ENCODE measurements at places on chromosomes 3 and 15.

GRCh38 chr3:113136071-113136470 lies 75.3 kb upstream of the BOC start:
- no peak for DNase-seq

- no peak for DNase-seq
Observed at GRCh38 chr3:24472358-24472757, 22.3 kb downstream of the THRB start.

DNA sequence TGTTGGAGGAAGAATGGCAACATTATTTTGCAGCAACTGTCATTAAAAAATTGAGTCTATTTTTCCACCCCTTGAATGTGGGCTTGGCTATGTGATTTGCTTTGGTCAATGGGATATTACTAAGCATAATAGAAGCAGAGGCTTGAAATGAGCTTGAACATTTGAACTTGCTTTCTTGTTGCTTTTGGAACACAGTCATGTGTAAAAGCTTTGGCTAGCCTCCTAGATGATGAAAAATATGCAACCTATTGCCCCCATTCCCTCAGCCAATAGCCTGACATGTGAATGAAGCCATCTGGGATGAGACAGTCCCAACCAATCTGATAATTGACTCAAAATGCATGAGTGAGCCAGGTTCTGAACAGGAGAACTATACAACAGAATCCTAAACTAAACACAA lies 78.4 kb downstream of the PLSCR2 start:
- no peak for DNase-seq

DNA sequence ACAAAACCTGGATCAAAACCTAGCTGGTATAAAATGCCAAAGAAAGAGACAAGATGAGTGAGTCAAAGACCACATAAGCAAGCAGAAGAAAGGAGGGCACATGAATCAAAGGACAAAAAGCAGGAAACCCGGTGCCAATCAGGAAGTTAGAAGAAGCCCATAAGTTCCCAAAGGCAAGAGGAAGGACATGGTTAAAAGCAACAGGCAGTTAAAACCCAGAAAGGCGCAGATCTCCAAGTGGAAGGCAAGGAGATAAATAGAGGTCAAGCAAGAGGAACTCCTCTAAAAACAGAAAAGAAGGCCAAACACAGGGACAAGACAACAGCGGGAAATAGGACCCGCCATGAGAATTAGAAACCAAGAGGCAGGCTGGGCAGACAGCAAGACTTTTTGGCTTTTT lies 4.4 kb downstream of the TMOD2 start:
- no peak for DNase-seq

GRCh38 chr15:63531586-63531985 lies 27.2 kb downstream of the USP3 start:
- DNase-seq: no peak

DNA sequence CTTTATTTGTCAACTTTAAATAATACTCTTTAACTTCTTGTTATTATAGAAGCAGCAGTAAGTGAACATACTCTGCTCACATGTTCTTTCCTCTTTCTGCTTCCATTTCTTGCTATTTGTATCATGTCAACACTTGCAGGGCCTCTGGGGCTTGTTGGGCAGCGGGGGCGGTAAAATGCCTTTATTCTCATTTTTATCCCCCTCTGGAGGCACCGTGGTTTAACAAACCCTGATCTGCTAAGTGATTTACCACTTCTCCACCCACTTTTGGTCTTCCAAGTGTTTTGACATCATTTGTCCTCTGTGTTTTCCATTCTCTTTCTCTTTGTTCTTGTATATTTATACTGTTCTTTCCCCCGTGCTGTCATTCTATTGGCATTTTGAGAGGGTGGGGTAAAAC lies 33.9 kb downstream of the SCN10A start:
- DNase-seq: no peak

- DNase-seq: no peak
Observed at GRCh38 chr3:146638718-146639117, 33.6 kb upstream of the PLSCR5 start.

DNA sequence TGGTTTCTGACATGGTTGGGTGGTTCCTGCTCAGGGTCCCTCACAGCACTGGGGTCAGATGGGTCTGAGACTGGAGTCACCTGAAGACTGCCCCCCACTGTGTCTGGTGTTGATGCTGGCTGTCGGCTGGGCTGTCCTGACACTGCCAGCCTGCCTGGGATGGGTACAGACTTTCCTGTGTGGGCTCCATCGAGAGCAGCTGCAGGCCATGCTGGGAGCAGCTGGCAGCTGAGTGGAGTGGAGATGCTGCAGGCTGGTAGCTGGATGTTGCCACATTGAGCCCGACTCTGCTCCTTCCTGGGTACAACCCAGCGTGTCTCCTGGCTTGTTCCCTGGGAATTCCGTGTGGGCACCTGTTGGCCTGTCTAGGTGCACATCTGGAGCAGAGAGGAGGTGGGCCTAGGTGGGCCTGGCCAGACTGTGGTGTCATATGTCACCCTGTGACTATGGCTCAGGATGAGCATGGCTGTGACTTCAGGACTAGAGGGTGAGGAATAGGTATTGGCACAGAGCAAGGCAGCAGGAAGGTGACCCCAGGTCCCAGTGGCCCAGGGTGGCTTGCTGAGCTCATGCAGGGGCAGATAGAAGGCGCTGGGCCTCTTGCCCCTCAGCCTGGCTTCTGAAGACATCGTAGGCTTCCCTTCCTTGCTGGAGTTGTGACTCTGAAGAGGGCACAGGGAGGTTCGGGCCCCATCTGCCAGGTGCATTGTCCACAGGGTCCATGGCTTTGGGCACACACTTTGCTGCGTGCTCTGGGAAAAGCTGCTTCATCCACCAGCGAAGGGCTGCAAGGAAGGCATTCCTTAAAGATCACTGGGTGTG lies 40.0 kb upstream of the PRR23E start:
- DNase-seq: peak; percentile 28

DNA sequence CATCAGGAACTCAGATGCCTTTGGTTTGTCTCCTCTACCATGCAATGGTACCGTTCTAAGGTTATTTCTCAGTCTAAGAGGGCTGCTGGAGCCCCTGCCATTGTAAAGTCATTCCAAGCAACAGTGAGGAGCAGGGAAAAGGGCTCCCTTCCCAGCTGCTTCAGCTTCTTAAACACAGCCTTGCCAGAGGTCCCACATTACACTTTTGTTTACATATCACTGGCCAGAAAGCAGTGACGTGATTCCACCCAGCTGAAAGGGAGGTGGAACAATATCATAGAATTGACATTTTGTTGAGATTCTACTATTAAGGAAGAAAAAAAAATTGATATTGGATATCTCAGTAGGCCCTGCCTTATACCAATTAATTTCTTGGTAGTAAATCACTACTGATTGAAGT lies 194.6 kb downstream of the SUCLG2 start:
- DNase-seq: no peak

DNA sequence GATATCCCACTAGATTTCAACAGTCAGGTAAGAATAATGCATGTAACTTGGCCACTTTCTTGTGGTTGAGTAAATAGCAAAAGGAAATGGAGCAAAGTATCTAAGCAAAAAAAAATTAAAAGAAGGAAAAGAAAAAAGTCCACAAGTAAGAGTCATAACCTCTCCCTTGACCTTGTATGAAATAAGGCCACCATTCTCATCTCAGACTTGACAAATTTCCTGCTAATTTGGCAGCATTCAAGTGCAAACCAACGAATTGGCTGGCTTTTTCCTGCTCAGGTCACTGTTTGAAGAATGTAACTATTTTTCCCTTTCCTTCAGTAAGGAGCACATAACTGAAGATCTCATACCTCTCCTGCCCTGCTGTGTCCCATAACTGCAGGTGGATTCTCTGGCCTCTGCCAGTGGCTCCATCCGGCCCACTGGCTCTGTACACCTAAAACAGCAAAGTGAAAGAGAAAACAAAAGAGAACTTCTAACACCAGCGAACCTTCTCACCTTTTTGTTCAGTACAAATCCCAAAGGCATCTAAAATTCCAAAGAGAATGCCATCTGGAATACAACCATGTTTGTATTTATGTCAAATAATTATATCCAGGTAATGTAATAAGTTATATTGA lies 33.4 kb upstream of the RSL24D1 start:
- DNase-seq: no peak

DNA sequence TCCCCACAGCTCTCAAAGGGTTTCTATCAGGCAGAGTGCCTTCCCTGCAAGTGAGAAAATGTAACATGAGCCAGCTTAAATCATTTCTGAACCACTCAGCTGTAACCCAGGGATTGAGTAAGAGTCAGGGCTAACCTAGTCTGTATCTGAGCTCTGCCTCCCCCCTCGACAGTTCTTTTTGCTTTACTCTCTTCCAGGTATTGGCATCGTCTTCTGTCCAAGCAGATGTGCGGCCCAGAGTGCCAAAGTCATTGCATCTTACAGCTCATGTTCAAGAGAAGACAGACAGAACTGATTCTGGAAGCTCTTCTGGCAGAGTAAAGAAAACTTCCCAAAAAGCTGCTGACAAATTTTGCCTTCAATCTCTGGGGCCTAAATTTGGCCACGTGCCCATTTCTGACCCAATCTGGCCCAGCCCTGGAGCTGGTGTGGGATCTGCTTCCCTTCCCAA lies 74.8 kb downstream of the ABHD5 start:
- DNase-seq: peak; percentile 64

DNA sequence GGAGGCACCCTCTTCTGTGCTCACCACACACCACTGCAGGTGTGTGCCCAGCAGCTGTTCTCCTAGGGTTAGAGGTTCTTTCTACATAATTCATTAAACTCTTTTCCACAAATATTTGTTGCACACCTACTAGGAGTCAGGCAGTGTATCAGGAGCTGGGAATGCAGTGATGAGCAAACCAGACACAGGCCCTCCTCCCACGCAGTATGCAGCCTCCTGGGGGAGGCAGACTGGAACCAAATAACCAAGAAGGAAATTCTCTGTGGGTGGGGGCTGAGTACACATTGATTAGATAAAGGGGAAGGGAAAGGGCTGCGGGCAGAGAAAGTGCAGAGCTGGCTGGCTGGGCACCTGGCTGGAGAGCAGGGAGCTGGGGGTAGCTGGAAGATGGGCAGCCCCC lies 18.5 kb upstream of the C3orf22 start:
- DNase-seq: no peak

DNA sequence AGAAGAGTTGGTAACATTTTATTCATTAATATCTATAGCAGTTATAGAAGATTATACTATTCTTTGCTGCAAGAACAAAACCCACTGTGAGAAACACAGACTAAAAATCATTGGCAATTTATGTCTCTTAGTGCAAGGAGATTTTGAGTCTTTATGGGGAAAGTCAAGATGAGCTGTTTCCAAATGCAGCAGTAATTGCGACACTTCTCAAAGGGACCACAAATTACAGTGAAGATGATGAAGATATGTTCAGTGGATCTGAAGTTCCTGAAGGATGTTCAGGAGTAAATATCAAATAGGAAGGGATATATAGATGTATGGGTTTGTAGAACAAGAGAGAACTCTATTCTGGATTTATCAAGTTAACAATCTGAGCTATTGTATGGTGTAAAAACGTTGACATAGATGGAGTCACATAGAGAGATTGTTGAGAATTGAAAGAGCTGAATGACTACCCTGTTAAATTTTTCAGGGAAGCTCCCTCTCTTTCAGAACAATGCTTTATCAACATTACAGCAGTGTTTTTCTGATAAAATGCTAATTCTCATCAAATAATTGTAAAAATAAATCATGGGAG lies 71.8 kb downstream of the DTWD1 start:
- DNase-seq: no peak

DNA sequence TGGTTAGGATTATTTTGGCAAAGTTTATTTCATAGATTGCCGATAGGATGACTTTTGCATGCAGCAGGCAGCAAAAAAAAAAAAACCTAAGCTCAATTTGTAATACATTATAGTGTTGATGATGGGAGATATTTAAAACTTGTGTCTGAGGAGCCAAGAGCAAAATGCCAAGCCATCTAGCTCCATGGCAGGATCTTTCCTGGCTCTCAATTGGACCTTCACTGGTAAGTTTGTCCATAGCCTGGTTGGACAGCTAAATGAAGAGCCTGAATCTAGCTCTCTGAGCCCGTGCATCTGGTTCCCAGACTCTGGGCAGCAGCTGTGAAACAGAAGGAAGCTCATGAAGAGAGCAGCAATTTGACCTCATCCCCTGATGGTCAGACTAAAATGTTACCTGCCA lies 17.5 kb downstream of the STAC start:
- no peak for DNase-seq

GRCh38 chr3:52849656-52850055 lies 14.8 kb upstream of the MUSTN1 start:
- DNase-seq: no peak

DNA sequence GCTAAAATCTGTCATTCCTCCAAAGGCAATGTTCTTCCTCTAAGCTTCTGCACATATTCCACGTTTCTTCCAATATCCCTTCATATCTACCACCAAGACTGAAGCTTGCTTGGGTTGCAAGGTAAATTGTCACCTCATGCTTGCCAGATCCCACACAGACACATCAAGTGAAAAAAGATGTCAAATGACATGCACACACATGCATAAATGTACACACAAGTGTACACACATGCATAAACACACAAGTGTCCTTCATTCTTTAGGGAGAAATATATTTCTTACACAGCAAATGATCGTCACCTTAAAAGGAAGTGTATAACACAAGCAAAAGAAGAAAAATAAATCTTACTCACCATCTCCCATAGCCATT lies 59.4 kb downstream of the CLASP2 start:
- DNase-seq: no peak

DNA sequence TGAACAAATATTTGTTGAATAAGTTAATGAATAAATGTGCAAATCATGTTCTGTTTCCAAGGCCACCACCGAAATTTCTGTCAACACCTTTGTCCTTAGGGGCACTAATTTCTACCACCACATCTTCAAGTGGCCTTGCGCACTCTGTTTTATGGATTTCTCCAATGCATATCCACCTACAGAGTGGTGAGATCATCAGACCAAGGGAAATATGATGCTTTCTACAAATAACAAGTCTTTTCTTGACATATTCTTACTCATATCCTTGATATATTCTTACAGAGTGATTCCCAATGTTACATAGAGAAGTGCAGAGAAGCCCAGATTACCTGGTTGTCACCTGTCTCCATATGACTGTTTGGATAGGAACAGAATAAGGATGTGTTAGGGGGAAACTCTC lies 36.1 kb upstream of the TMCO5A start:
- no peak for DNase-seq

DNA sequence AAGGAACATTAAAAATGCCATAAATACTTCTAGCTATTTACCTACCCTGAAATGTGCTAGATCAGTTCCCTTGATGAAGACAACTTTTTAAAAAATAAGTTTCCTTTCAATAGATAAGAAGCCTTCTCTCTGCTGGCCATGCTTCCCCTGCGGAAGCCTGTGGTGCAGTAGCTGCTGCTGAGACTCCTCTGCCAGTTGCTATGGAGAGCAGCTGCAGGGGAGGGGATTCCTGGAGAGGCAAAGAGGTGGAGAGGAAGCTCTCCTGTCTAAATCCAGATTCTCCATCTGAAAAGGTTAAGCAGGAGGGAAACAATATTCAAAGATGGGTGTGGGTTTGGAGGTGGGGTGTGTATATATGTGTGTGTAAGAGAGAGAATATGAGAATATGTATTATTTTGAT lies 69.8 kb upstream of the BFSP2 start:
- DNase-seq: no peak

GRCh38 chr3:55984626-55985025 lies 483.6 kb downstream of the ERC2 start:
- DNase-seq: no peak

Measured in sciatic nerve (tissue), 2 donors.